Suprapubic skin (tissue), 4 donors: ENCODE measurements at places on chromosomes 1 and 21.
A peak's percentile ranks its signal among the peaks of the same experiment; 100 is the strongest.

DNA sequence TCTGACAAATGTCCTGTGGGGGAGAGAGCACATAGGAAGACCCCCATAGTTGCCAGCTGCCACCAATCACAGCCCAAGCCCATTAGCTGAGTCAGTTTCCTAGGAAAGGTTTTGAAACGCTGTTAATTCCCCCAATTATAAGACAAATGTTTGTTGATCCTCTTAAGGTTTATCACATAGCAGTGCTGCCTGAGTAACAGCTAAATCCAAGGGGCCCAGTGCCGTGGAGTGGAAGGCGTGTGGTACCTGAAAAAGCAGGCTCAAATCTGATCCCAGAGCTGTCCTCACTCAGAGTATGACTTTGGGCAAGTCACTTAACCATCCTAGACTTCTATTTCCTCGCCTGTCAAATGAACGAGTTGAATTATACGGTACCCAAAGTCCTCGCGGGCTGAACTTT lies 69.5 kb downstream of the GRIK3 start:
- no peak for DNase-seq

GRCh38 chr1:154290921-154291320 lies 18.5 kb downstream of the HAX1 start:
- no peak for DNase-seq

- DNase-seq = no peak
Observed at GRCh38 chr1:89906088-89906487, 85.3 kb downstream of the LRRC8D start.

DNA sequence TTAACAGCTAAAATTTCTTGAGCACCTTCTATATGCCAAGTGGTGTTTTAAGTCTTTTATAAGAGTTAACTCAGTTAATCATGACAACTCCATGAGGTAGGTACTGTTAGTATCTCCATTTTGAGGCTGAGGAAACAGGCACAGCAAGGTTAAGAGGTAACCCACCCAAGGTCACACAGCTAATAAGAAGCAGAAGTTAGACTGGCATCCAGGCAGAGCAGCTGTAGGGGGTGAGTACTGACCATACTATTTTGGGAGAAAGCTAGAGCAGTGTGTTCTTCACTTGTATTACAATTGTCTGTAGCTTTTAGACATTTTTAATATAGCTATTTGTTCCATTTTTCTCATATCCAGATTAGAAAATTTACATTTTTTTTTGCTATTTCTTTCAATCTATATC lies 4.8 kb downstream of the ATP6V1G3 start:
- DNase-seq = no peak

DNA sequence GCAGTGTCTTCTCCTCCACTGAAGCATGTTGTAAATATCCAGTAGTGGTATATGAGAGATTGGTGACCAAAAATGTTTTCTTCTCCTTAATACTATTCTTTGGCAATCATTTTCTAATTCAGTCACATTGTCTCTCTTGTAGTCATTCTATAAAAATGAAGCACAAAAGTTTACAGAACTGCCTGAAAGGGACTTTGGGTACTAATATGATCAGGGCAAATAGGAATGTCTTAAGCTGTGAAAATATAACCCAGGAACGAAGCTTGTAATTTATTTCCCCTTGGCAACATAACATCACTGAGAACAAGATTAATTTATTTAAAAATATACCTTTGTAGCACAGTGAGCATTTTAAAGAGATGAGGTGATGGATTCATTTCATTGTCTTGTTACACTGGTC lies 4.9 kb downstream of the B3GALT2 start:
- no peak for DNase-seq

GRCh38 chr1:175481126-175482070 lies 262.0 kb downstream of the TNR start:
- DNase-seq = no peak

- DNase-seq = no peak
Observed at GRCh38 chr1:245999697-246000637, 507.1 kb downstream of the SMYD3 start.

GRCh38 chr1:201008666-201009360 lies 14.7 kb downstream of the KIF21B start:
- no peak for DNase-seq

DNA sequence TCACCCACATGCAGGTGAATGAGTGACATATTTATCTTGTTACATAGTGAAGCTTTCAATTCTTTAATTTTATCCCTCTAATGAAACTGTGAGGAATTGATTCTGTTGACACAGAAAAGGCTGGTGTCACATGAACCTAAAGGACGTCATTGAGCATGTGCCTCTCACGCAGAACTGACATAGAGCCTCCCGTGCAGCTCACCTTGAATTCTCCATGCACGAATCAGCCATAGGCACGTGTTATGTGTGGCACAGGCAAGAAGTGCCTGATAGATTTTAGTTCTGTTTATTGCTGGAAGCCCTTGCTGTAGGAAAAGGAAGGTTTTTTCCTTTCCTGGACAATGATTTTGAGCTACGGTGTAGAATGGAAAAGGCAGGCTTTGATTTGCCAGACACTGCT lies 11.3 kb downstream of the ADARB1 start:
- DNase-seq = no peak

GRCh38 chr1:97565886-97566285 lies 354.9 kb downstream of the DPYD start:
- no peak for DNase-seq

- DNase-seq = no peak
Observed at GRCh38 chr1:181324797-181325616, 158.3 kb upstream of the CACNA1E start.

- DNase-seq = no peak
Observed at GRCh38 chr1:46102769-46103476, 29.5 kb downstream of the PIK3R3 start.

GRCh38 chr1:31502926-31503511 lies 73.3 kb upstream of the TINAGL1 start:
- DNase-seq = no peak

DNA sequence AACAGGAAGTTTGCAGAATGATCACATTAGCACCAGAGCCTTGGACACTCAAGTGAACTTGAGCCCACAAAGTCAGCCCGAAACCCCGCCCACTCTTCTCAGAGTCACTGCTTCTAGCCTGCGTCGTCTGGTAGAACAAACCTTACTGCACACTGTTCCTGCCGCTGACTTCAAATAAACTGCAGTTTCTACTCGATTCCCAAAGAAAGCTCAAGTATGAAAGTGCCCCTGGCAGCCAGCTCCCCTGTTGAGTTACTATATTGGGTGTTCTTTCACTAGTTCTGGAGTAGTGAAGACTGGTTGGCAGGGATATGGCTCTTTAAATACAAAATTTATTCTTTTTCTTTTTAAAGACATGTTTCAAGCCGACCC lies 164.7 kb downstream of the GALNT2 start:
- no peak for DNase-seq

- peak; percentile 11 for DNase-seq
Observed at GRCh38 chr1:30474818-30475200, 248.6 kb downstream of the MATN1 start.

GRCh38 chr1:204370176-204370575 lies 10.4 kb upstream of the PLEKHA6 start:
- no peak for DNase-seq

GRCh38 chr1:154726443-154726842 lies 118.5 kb upstream of the ADAR start:
- DNase-seq = no peak

DNA sequence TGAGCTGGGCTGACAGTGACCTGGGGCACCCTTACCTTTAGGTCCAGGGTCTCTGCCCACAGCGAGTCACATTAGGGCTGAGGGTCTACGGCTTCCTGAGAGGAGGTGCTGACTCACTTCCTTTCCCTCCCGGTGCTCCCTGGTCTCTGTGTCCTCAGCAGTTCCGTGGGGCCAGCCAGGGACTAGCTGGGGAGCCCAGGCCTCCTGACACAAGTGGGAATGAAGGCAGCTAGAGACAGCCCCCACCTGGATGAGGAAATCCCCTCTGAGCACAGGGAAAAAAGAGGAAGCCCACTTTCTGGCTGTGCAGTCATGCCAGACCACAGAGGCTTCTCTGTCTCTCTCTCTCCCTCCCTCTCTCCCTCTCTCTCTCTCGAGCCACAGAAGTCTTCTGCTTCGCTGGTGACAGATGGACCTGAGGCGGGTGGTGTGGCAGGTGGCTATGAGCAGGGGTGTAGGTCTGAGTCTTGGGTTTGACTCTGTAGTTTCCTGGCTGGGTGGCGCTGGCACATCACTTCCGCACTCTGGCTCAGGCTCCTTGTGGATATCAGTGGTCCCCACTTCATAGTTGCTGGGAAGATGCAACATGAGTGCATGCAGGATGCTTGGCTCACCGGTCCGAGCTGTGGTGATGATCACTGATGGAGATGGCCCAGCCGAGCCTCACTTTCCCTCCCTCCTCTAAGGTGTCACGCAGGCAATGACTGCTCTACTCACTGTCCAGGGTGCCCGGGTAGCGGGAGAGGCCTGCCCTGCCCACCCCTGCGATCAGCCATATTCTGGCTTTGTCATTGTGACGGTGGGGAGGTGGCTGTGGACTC lies 3.5 kb downstream of the SLC66A1 start:
- no peak for DNase-seq

- DNase-seq = no peak
Observed at GRCh38 chr1:160239582-160240299, 22.6 kb downstream of the DCAF8 start.

DNA sequence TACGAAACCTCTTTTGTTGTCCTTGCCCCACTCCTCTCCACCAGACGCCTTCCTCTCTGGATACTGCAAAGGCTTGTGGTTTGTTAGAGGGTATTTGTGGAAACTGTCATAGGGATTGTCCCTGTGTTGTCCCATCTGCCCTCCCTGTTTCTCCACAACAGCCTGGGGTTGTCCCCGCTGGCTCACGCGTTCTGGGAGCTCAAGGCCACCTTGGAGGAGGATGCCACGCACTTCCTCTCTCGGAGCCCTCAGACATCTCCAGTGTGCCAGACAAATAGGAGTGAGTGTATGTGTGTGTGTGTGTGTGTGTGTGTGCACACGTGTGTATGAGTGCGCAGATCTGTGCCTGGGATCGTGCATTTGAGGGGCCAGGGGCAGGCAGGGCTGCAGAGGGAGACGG lies 37.6 kb upstream of the IL19 start:
- DNase-seq = no peak

DNA sequence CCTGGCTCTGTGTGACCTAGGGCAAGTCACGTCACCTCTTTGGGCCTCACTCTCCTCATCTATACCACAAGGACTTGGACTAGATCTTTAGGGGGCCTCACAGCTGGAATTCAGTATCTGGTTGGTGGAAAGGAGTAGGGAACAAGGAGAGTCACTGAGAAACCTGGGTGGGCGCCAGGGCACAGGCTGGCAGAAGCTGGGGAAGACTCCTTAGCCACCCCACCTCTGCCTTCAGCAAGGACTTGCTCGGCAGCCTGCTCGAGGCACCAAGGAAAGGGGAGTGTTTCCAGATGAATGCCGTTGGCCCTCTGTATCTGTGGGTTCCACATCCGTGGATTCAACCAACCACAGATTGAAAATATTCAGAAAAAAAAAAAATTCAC lies 1.2 kb upstream of the OPTC start:
- DNase-seq = no peak

GRCh38 chr1:79353224-79353623 lies 346.7 kb upstream of the ADGRL4 start:
- DNase-seq = no peak

DNA sequence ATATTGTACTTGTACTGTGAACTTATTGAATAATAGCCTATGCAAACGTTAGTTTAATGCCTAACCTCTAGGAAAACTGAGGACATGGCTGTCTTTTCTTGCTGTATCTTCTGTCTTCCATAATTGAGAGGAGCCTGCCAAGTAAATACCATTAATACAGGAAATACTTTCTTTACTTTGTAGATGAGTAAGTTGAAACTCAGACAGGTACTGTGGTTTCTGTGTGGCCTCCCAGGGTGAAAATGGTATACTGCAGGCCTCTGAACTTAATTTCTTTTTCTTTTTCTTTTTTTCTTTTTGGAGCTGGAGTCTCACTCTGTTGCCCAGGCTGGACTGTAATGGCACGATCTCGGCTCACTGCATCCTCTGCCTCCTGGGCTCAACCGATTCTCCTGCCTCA lies 208.8 kb upstream of the ADGRL4 start:
- DNase-seq = no peak

- no peak for DNase-seq
Observed at GRCh38 chr1:181643631-181644030, 160.3 kb downstream of the CACNA1E start.

DNA sequence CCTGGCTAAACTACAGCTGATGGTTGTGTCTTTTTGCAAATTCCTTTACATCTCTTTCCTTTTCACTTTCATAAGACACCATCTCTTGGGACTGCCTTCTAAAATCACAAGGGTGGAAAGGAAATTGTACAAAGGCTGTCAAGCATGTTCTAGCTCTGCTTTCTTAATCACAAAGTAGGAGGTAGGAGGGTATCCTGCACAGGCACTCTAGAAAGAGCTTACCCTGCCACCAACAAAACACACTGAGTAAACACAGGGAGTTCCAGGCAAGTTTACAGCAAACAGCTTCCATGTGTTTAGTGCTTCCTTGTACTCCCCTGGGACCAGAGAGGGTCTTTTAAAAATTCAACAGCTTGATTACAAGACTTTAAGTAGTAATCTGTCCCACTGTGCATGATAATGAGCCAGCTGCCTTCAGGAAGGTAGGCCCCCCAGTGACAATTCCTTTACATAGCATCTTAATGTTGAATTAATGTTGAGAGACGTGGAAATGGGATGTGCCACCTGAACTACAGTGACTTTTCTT lies 2.4 kb downstream of the PLPP3 start:
- no peak for DNase-seq

DNA sequence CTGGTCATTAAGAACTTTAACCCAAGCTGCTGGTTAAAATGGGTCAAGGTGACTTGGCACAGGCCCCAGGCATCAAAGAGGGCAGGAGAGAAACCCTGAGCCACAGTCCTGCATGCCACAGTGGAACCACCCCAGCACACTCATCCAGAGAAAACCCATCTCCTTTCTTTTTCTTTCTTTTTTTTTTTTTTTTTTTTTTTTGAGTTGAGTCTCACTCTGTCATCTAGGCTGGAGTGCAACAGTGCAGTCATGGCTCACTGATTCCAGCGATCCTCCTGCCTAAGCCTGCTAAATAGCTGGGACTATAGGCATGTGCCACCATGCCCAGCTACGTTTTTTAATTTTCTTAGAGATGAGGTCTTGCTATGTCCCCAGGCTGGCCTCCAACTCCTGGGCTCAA lies 109.2 kb upstream of the RAB4A start:
- no peak for DNase-seq

GRCh38 chr21:43721206-43721605 lies 2.3 kb downstream of the PDXK start:
- DNase-seq = no peak

DNA sequence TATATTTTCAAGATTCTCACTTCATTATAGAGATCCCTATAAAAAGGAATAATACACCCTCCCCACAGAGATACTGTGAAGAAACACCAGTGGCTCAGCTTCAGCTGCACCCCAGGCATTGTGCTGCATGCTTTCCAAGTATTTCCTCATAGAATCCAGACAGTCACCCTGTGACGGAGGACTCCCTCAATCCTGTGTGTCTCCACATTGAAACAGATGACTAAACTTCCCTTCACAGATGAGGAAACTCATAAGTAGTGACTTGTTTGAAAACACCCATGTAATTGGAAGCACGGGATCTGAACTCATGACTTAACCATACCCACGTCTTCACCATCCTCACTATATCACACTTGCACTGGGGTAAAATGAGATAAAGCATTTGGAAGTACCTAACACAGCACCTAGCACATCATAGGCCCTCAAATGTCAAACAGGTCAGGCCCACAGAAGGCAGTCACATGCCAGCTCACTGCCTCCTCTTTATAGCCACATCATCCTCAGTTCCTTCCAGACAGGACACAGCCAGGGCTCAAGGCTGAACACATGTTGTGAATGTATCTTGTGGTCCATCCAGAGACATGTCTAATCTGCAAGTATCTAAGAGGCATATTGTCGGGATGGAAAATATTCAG lies 55.2 kb downstream of the GPR161 start:
- DNase-seq = no peak
